ENCODE measurements at places on chromosomes 13 and 19.

GRCh38 chr13:25178070-25178469, 6.0 kb upstream of the AMER2 start:
- DNase-seq = no peak

DNA sequence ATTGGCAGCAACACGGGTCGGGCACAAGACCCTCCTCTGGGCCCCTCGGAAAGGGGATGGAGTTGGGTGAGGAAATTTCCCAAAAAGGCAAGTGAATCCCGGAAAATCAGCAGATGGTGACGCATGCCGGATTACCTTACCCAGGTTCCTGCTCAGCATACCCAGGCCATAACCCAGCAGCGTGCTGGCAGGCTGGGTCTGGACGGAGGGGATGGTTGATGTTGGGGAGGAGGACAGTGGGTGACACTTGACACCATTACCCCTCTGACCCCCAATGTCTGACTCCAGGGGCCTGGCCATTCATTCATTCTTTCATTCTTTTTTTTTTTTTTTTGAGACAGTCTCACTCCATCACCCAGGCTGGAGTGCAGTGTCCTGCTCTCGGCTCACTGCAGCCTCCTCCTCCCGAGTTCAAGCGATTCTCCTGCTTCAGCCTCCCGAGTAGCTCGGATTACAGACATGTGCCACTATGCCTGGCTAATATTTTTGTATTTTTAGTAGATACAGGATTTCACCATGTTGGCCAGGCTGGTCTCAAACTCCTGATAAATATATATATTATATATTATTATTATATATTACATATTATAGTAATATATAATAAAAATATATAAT, 799 bp downstream of the PVR start:
- DNase-seq = no peak

DNA sequence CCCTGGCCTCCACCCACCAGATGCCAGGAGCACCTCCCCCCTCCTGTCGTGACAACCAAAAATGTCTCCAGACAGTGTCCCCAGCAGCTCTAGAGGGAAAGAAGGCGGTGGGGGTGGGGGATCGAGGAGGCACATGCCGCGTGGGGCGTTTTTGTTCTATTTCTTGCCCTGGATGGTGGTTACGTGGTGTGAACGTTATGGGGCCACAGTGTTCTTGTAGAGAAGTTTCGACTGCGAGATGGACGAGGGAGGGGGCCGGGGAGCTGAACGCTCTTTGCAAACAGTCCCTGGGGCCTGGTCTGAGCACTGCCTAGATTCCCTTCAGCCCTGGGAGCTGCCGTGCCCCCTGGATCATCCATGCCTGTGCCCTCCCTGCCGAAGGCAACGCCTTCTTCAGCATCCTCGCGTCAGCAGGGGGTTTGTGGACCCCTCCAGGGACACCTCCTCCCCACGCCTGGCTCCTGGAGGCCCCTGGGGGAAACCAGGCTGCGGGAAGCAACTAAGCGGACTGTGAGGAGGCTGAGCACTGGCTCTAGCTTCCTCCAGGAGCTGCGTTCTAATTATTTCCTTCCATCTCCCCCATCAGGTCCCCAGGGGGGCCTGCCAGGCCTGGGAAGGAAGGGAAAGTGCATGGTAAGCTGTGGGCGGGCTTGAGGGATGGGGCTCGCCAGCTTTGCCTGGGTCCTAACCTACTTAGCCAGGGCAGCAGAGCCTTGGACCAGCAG, 131.5 kb downstream of the IER2 start:
- DNase-seq = no peak

DNA sequence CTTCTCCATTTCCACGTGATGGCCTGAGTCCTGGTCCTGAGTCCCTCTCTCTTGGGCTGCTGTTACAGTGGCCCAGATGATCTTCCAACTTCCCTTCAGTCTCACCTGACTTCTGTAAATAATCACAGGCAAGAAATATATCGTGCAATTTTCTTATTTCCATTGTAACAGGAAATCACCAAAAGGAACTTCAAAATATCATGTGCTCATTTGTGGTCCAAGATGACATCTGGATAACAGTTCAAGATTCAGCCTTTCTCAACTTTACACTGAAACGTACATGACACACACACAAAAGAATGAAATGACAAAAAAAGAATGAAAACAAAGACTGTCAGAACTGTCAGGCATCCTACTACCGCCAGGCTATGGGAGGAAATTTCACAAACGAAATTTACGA, 22.0 kb upstream of the RAP2A start:
- DNase-seq = no peak

GRCh38 chr13:42865768-42866102, 84.4 kb downstream of the FAM216B start:
- no peak for DNase-seq

DNA sequence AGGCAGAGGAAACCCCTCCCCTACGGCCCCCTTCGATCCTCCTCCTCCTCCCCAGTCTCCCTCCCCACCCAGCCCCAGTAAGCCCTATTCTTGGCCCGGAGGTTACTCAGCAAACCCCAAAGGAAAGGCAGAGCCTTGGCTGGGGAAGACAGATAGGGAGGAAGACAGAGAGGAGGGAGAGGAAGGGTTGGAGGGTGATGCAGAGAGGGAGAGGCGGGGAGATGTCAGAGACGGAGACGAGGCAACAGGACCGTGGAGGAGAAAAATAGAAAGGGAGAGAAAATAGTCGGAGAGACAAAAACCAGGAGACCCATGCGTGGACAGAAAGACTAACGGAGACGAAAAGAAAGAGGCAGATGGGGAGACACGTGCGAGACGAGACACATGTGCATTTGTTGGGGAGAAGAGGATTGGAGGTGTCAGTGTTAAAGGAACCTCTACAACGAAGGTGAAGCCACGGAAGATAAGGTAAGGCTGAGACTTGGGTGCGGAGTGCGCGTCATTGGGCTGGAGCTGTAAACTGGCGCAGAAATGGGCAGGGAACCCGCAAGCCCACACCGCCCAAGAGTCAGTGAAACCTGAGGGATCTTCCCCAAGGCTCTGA, 2.9 kb downstream of the TGFB1 start:
- no peak for DNase-seq

DNA sequence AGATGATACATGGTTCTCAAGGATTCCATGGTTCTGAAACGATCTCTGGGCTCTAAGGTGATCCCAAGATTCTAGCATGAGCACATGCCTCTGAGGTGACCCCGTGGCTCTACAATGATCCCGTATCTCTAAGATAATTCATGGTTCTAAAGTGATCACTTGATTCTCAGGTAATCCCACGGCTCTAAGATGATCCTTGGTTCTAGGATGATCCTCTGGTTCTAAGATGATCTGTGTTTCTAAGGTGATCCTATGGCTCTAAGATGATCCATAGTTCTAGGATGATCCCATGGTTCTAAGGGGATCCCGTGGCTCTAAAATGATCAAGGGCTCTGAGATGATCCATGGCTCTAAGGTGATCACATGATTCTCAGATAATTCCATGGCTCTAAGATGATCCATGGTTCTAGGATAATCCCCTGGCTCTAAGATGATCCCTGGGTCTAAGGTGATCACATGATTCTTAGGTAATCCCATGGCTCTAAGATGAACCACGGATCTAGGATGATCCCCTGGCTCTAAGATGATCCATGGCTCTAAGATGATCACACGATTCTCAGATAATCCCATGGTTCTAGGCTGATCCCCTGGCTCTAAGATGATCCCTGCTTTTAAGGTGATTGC, 21.3 kb downstream of the NUMBL start:
- DNase-seq = no peak

GRCh38 chr13:81714513-81714912, 1373.6 kb upstream of the SPRY2 start:
- DNase-seq = no peak
